ENCODE measurements at places on chromosomes 1 and 21.

DNA sequence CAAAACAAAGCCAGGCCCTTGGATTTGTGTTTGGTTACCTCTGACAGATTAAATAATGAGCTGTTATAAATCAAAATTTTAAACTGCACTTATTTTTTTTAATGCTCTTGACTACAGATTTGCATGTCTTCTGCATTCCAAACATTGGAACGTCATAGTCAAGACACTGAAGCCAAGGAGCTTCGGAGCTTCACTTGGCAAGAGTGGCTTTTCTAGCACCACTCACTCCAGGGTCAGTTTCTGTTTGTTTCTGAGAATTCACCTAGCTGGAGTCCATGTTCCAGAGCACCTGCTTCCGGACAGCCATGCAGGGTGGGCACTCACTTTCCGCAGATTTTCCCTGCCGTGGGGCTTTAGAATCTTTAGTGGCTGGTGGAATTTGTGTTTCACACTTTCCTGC lies 202.9 kb downstream of the ZP4 start:
- DNase-seq = no peak

DNA sequence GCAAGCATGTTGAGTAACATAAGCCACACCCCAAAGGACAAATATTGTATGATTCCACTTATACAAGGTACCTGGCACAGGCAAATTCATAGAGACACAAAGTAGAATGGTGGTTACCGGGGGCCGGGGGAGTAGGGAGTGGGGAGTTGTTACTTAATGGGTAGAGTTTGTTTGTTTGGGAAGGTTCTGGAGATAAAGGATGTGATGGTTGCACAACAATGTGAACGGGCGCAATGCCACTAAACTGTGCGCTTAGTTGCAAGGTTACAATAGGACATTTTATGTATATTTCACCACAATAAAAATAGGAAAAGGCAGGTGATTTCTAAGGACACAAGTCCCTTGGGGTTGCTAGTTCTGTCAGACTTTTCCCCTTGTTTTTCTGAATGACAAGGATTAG lies 516.6 kb downstream of the KIF26B start:
- no peak for DNase-seq

DNA sequence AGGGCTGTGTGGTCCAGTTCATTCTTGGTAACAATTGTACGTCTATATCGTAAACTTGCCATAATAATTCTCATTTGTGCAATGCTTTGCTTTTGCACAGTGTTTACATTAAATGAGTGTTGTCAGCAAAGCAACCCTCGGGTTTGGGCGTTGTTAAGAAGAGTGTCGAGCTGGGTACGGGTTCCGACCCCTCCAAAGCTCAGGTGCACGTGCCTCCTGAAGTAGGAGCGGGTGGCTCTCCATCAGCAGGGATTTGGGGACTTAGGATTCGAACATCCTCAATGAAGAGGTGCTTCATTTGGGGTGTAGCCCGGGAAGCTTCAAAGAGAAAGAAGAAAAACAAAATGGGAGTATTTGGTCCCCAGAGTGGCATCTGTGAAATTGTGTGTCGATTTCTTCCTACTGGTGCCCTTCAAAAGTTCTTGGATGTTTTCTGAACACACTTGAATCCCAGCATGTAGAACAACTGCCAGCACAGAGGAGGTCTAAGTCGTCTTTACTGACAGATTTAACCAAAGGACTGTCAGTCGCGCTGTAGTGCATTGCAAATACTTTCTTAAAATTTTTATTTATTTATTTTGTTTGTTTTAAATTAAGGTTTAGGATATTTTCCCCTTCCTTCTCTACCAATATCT lies 1.1 kb downstream of the TRIM58 start:
- DNase-seq = no peak

GRCh38 chr1:70409136-70409535 lies 1.9 kb upstream of the CTH start:
- no peak for DNase-seq

GRCh38 chr1:178506669-178507068 lies 6.2 kb upstream of the TEX35 start:
- DNase-seq = peak; percentile 20

GRCh38 chr1:223331301-223331700 lies 32.7 kb downstream of the SUSD4 start:
- no peak for DNase-seq

DNA sequence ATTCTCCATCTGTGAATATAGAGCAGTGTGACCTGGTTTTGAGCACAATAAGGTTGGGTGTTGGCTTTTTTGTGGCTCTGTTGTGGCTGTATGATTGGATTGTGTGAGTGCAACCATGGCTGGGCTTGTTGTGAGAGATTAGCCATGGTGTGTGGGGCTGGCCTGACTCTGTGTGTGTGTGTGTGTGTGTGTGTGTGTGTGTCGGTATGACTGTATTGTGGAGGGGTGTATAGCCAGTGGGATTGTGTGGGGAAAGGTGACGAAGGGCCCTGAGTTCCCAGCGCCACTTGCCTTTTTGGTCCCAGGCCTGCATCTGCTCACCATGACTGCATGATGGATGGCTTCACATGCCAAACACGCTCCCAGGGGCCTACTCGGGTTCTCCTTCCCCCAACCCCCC lies 5.9 kb upstream of the SLC6A9 start:
- no peak for DNase-seq

- no peak for DNase-seq
Observed at GRCh38 chr1:153366261-153366660, 8.6 kb downstream of the S100A9 start.

DNA sequence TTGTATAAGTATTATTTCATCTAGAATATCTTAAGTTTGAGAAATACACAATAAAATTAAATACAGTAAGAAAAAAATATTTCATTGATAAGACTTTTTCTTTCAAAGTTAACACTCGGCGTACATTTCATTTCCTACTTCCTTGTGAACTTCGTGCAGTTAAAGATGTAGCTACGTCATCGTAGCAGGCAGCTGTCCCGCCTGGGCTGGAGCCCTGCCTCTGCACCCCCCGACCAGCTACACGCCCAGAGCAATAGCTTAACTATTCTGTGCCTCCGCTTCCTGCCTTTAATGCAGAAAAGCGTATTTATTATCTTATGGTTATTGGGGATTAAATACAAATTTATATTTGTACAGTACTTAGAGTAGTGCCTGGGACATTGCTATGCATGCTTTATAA lies 53.5 kb downstream of the CLSTN1 start:
- DNase-seq = no peak

DNA sequence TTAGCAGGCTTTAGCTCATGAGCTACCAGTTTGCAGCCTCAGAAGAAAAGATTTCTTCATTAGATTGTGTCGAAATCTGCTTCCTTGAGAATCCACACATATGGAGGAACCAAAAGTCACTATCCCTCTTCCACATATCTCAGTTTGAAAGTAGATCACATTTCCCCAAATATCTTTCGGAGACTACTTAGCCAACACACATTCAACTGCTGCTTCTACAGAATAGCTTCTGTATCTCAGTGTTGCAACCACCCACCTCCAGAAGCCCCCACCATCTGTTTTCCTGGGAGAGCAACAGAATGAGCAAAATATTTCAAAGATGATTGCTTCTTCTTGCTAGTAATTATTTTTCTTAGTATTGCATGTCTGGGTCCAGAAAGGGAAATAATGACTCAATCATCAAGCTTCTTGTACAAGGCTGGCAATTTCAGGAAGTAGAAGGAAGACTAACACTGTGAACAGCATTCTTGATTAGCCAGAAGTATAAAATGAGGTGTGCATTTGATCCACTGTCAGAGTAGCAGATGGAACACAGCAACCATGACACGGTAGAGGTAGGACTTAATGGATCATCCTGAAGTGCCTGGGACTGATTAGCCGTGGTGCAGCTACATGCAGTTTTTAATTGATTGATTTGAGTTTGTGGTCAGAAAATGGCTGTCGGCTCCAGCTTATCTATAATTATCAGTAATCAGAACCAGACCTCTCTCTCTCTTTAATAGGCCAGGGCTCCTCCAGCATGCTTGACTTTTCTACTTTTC lies 24.9 kb downstream of the ZC3H11B start:
- DNase-seq = no peak

DNA sequence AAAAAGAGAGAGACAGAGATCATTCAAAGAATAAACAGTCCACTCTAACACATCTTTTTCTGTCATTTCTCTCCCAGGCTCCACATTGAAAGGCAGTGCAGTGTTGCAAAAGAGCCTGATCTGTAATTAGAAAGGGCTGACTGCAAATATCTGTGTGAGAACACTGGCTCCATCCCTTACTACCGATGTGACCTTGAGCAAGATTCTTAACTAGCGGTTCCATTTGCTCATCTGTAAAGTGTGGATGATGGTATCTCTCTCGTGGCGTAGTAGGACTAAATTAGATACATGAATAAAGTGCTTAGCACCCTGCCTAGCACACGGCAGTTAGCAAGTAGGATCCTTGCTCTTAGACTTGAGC lies 26.9 kb upstream of the SLC44A3 start:
- DNase-seq = no peak

- DNase-seq = no peak
Observed at GRCh38 chr1:246906833-246907232, 24.9 kb downstream of the AHCTF1 start.

GRCh38 chr1:54559771-54560231 lies 11.8 kb downstream of the ACOT11 start:
- DNase-seq = no peak

DNA sequence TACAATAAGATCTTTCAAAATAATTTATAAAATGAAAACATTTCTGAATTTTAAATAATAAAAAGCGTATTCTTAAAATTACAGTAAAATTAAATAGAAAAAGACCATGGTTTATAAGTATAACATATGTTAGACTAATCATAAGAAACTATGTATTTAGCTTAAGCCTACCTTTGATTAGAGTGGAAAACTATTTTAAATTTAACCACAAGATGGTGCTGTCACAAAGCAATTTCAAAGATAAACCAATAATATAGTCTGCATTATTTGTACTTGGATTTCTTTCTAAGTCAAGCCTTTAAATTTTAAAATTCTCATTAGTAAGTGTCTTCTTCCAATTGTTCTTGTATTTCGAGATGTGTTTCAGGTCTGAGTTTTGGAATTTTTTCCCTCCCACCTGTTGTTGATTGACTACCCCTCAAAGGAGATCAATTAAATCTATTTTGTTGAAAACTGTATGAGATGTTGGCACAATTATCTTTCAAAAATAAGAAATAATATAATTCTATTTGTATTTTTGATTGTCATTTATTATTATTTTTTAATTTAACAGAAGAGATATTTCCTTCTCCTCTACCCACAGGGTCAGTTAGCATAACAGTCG lies 459.8 kb downstream of the KCNT2 start:
- DNase-seq = no peak

- no peak for DNase-seq
Observed at GRCh38 chr21:28444111-28444510, 548.6 kb downstream of the LTN1 start.

GRCh38 chr1:241944300-241944699 lies 13.3 kb upstream of the BECN2 start:
- DNase-seq = no peak

DNA sequence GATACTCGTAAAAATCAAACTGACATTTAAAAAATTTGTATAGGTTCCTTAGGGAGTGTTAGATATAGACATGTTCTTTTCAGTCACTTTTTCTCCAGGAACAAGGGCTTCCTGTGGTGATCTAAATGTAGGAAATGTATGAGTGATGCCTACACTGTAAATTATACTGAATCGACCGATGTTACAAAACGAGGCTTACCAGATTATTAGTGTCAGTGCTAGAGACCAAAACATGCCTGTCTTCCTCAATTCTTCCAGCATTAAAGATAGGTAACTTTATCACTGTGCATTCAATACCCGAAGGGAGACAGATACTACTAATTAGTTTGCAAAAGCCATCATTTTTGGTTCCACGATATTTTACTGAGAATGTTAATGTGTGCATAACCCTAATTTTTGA lies 86.1 kb downstream of the BRINP3 start:
- no peak for DNase-seq

DNA sequence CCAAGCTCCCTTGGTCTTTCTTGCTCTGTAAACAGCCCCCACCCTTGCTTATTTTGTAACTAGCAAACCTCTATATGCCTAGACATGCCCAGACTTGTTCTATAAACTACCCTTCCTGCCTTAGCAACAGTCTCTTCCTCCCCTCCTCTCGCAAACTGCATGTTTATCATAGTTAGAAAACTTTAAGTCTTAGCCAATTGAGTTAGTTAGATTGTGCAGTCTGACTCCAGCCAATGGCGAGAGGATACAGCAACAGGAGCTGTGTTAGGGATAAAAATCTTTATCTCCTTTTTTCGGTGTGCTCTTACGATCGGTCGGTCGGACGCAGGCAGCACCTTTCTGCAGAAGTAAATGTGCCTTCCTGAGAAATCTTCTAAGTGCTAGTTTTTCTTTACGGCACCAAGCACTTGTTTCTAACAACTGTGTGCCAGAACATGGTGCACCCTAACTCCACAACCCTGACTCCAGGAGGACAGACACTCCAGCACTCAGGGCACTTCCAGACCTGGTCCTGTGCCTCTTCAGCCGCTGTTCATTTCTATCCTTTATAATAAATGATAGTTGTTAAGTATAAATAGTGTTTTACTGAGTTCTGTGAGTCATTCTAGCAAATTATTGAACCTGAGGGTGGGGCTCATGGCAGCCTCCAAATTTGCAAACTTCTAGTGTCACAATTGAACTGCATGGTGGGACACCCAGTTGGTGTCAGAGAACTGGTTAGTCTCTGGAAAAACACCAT lies 25.7 kb upstream of the GNG4 start:
- DNase-seq = no peak

DNA sequence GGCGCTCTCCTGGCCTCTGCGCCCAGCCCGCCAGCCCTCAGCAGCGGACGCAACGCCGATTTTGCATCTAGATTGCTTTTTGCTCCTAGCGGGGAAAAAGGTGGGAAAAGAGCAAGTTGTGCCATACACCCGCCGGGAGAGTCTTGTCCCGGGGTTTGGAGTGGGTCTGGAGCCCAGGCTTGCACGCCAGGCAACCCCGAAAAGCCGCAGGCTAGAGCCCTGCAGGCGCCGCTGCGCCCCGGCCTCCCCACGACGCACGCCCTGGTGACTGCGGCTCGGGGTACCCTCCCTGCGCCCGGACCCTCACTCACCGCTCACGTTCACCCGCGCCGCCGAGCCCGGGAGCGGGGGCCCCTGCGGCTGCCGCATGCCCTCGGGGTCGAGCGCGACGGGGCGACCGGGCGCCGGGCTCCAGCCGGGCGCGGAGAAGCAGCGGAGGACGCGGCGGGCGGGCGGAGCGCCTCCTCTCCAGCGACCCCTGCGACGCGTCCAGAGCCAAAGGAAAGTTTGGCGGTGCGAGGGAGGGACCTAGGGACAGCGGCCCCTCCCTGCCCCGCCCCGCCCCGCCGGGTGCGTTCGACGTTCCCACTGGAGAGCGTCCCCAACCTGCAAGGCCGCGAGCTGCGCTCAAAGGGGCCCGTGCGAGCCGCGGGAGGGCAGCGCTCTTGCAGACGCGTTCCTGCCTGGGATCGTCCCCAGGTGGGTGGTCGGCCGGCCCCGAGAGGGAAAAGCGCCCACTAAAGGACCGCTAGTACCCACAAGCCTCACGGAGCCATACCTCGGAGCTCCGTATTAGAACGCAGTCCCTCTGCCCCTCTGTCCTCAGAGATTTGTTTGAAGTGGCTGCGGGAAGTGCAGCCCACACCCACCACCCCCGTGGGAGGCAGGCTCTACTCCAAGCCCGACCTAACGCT lies at the start of gene LPAR3:
TSS of gene LPAR3 (minus strand) at position 502 of the 914 bp plus-strand sequence. CDS start 27,086 bp downstream, outside the sequence.
- DNase-seq = no peak
